Activated CD8-positive, alpha-beta memory T cell treated with anti-CD3 and anti-CD28 coated beads, Interleukin-2, amount 10 ng/mL, durations not matched to agents 7 days and 5 days (primary cell): ENCODE measurements at places on chromosomes 6 and 20.

GRCh38 chr20:57772349-57772964, 62.6 kb upstream of the PMEPA1 start:
- H3K27me3 ChIP-seq, result peaks cover 32% of the 10 kb centered on the region
- no peak overlapping the region for H3K27ac ChIP-seq
- no peaks in the 10 kb centered on the region for H3K36me3 ChIP-seq
- peak; percentile 46 for DNase-seq
- H3K4me1 ChIP-seq, result peaks cover 13% of the 10 kb centered on the region

DNA sequence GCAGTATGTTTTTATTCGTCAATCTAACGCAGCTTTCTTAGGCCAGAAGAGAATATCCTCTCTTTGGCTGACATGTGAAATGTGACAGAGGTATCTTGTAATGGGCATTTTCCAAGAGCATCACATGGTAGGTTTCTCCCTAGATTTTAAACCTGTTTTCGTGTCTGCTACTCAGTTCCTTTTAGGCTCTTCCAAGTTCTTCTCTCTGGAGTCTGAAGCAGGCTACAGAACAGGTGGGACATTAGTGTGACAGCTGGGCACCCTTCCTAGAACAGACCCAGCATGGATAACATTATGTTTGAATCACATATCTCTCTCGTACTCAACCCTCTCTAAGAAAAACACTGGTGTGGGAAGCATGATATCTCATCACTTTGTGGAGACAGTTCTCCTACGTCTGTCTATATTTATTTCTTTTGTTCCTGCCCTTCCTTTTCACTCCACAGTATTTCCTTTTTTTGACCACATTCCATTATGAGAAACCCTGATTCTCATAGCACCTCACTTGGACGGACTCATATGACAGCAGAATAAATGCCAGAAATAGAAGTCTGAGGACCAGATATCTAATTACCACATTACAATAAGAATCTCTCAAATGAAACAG, 263.4 kb downstream of the NKAIN2 start:
- no peaks in the 10 kb centered on the region for H3K27me3 ChIP-seq
- no peak overlapping the region for H3K27ac ChIP-seq
- DNase-seq, result no peak
- no peaks in the 10 kb centered on the region for H3K36me3 ChIP-seq
- no peaks in the 10 kb centered on the region for H3K4me1 ChIP-seq

- peaks cover 6% of the 10 kb centered on the region for H3K36me3 ChIP-seq
- no peaks in the 10 kb centered on the region for H3K27me3 ChIP-seq
- no peak for DNase-seq
- H3K4me3 ChIP-seq, result no peak overlapping the region
Observed at GRCh38 chr6:125834348-125834747, 43.6 kb downstream of the NCOA7 start.

DNA sequence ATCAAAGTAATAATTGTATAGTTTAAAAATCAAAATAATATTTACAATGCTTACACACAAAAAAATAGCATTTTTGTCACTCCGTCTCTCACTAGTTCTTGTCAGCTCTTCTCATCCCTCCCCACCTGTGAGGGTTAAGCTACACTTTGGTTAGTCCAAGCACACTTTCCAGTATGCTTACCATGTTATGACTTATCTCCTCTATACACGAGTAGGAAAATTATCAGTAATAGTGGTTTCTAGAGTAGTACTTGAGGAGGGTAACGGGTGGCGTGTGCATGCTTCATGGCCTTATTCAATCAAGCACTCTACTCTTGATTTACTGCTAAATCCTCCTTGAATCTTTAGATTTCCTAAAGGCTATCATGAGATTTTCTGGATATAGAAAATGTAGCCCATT, 443.7 kb downstream of the UTRN start:
- no peak overlapping the region for H3K4me3 ChIP-seq
- no peak for DNase-seq
- peaks cover 38% of the 10 kb centered on the region for H3K4me1 ChIP-seq

GRCh38 chr6:107550241-107550840, 60.4 kb downstream of the SOBP start:
- peaks cover 10% of the 10 kb centered on the region for H3K27me3 ChIP-seq
- DNase-seq, result no peak
- no peak overlapping the region for H3K27ac ChIP-seq
- no peak overlapping the region for H3K4me3 ChIP-seq

DNA sequence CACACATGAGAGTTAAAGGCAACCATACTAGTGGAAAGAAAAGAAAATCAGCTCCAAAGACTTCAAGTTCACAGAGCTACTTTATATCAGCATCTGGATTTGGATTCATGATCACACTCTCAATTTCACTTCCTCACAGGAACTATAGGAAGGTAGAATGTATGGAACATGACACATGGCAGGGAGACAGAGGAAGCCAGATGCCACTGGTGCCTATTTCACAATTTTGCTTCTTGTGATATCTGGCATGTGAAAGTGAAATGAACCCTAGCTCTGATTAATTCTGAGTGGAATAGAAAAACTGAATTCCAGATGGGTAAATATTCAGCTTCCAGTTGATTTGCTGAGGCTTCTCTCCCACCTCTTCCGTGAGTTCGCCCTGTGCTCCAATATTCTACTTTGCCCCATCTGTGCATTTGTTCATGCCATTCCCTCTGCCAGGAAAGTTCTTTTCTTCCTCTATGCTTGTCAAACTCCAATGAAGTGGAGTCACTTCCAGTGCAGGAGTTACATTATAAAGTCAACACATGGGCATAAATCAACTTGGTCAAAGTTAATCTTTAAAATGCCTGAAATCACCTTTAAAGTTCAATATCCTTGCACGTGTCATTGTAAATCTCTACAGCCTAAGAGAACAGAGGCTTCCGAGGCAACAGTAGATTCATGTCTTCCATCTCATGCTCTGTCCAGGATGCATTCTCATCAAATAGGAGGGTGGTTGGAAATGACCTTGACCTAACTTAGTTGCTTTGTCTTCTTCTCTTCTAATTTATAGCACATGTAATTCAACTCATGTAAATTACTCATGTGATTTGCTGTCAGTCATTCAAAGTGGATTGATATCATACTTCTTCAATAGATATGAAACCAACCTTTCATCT, 275.3 kb downstream of the HIVEP2 start:
- DNase-seq, result no peak
- peaks cover 2% of the 10 kb centered on the region for H3K36me3 ChIP-seq
- no peak overlapping the region for H3K27ac ChIP-seq
